LoVo (cell line): ENCODE measurements at places on chromosomes 6 and 20.

DNA sequence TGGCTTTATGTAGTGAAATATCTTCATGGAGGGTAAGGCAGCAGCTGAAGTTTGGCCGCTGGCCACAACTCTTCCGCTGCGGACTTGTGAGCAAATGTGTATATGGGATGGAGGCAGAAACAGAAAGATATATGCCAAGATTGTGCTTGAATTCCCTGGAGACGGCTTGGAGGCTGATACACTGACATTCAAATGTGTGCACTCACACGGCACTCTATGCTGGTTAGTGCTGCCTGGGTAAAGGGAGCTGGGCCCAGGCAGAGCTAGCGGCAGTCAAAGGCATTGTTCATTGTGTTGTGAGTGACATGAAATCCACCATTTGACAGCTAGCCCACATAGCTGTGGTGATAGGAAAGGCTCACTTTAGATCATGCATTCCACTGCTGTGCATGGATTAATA is 202.7 kb downstream of the CLIC5 start:
- no peak for DNase-seq

- DNase-seq: no peak
Observed at GRCh38 chr6:51152594-51152993, 333.9 kb downstream of the TFAP2B start.

DNA sequence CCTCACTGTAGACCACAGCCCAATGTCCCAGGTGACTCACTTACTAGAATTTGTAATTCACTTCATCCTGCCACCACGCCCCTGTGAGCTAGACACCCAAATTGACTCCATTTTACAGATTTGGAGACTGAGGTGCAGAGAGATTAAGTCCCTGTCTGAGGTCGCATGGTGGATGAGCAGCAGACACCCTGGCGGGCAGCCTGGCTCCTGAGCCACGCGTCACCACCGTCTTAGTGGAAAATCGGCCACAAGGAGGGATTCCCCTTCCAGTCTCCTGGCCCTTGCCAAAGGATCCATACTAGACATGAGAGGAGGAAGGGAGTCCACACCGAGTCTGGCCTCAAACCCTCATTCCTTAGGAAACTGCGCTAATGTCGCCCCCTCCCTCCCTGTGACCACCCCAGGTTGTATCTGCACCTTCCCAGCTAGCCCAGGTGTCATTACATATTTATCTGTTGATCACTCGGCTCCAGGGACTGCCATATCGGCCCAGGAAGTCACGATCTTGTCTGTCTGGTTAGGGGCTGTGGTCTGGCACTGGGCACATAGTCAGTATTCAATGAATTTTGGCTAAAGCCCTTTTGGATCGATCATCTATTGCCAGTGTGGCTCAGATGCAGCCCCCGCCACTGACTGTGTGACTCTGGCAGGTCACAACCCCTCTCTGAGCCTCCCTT is 25.7 kb upstream of the PTGIS start:
- DNase-seq: no peak

GRCh38 chr6:153084393-153084792 is 46.7 kb downstream of the RGS17 start:
- no peak for DNase-seq

GRCh38 chr6:148265054-148265453 is 77.6 kb upstream of the SASH1 start:
- no peak for DNase-seq

- DNase-seq: no peak
Observed at GRCh38 chr6:169092375-169092774, 161.3 kb downstream of the THBS2 start.

DNA sequence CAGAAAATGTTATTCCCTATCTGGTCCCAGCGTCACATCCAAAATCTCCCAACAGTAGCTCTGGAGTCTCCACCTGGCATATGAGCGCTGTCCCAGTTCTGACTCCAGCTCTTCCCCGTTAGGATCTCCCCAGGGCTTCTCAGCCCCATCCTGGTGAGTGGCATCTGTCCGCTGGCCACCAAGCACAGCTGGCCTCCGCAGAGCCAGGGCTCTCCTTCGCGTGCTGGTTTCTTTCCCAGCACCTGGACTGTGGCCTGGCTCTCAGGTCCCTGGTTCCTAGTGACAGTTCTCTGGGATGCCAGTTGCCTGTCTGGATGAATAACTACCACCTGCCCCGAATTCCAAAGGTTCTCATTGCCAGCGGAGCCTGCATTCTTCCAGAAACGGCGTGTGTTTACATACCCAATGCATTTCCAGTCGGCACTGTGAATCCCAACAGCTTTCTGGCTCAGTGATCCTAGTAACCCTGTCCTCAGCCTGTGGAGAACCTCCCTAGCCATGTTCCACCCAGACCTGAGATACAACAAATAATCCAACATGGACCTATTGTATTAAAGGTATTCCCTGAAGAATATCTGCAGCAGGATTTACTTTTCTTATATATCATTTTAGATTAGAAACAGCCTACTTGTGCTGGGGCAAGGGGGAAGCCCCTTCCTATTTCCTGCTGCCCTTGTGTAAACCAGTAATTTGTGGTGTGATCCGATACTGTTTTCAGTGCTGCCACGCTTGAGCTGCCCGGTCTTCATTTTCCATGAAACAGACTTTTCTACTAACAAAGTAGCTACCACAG is 69.9 kb upstream of the PDE10A start:
- DNase-seq: no peak

GRCh38 chr20:47438464-47439381 is 63.0 kb upstream of the NCOA3 start:
- peak; percentile 58 for DNase-seq

- no peak for DNase-seq
Observed at GRCh38 chr20:33233129-33233774, 2.5 kb upstream of the BPIFA1 start.

GRCh38 chr6:3789896-3790558 is 38.5 kb upstream of the PXDC1 start:
- DNase-seq: no peak

- no peak for DNase-seq
Observed at GRCh38 chr20:10590950-10591671, 82.7 kb downstream of the JAG1 start.

DNA sequence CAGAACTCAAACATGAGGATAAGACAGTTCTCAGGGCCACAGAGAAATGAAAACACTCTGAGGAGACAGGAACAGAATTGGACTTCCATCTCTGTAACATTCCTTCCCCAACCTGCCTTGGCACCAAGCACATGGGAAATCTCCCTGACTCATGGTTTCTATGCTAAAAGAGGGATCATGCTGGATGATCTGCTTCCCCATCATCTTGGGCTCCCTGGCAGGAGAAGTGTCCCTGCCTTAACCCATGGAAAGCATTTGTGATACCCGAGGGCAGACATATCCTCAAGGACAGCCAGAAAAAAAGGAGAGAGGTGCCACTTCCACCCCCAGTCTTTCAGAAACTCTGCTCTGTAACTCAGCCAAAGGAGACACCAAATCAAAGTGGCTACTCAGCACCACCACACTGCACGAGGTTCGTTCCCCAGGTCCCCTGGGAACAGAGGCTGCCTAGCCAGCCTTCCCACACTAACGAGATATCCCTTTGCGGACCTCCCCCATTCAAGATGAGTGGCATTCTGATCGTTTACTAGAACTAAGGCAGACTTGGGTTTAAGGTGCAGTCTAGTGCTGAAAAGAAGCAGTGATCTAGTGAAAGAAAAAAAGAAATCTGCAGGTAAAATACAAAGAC is 34.8 kb downstream of the BLOC1S5 start:
- DNase-seq: no peak

DNA sequence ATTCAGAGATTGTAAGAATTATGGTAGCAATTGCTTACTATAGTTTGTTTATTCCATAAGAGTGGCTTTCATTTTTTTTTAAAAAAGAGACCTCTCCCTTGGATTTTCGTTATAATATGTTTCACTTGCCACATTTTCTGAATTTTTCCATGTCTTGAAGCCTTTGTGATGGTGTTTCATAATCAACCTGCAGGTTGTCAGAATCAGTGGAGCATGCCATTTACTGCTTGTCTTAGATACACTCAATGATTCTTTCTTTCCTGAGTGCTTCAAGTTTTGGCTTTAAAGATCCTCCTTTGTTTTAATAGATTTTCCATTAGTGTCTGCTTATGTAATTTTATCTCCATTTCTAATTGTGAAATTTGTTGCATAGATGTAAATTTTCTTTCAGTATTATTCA is 31.2 kb downstream of the KCNQ5 start:
- no peak for DNase-seq

- no peak for DNase-seq
Observed at GRCh38 chr6:3956054-3956453, 106.9 kb downstream of the FAM50B start.

GRCh38 chr20:40980106-40980827 is 48.4 kb upstream of the TOP1 start:
- DNase-seq: no peak
